ENCODE measurements at places on chromosomes 6 and 20.

DNA sequence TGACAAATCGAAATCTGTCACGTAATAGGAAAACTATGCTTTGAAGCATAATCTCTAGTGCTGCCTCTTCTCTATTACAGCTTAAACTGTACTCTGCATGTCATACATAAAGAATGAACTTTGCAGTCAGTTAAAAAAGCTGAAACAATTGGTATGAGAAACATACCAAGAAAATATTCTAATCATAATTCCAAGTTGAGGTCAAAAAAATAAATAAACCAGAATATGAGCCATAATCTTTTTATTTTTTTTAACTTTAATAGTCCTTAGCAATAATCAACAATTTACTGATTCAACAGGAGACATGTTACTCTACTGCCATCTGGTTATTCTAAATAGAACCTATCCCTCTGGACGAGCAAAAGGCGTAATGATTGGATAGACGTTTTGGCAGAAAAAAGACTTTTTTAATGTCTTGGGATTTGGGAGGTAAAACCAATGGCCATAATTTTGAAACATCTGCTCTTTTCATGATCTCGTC lies 224.4 kb upstream of the FLRT3 start:
- DNase-seq, result peak; percentile 0

GRCh38 chr6:53529324-53530036 lies 15.4 kb downstream of the GCLC start:
- DNase-seq, result no peak

DNA sequence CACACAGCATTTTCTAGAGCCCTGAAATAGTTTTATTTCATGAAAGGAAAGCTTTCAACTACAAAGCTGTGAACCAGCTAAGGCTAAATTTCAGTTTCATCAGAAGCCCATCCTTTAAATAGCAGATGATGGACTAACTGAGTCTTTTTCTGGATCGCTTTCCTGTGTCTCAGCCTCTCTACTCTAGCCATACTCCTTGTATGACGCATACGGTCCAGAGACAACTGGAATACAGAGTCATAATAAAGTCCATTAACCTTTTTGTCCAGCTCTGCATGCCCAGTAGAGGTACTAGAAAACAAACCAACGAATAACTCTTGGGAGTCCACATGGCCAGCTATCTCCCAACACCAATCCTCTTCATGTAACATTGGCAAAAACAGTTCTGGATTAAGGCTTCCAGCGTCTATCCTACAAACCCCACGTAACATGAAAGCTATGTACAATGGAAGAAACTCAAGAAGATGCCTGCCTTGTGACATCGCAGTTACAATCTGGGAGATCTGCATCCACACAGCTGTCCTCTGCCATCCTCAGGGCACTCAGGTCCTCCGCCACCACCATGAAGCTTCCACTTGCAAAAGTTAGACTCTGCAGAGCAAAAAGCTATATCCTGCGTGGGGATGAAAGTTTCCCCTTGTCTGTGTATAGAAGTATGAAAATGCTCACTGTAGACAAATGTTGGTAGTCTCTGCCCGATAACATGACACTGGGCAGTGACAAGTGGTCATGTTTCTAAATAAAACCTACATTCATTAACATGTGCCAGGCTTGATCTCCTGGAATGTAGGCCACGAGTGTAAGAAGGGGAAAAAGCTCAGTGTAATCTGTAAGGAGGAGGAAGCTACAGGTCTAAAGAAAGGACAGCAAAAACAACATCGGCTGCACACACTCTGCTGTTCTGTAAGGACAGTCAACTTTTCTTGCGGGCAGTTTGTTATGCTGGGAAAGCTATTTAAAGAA lies 360.4 kb downstream of the ESR1 start:
- DNase-seq, result peak; percentile 20

DNA sequence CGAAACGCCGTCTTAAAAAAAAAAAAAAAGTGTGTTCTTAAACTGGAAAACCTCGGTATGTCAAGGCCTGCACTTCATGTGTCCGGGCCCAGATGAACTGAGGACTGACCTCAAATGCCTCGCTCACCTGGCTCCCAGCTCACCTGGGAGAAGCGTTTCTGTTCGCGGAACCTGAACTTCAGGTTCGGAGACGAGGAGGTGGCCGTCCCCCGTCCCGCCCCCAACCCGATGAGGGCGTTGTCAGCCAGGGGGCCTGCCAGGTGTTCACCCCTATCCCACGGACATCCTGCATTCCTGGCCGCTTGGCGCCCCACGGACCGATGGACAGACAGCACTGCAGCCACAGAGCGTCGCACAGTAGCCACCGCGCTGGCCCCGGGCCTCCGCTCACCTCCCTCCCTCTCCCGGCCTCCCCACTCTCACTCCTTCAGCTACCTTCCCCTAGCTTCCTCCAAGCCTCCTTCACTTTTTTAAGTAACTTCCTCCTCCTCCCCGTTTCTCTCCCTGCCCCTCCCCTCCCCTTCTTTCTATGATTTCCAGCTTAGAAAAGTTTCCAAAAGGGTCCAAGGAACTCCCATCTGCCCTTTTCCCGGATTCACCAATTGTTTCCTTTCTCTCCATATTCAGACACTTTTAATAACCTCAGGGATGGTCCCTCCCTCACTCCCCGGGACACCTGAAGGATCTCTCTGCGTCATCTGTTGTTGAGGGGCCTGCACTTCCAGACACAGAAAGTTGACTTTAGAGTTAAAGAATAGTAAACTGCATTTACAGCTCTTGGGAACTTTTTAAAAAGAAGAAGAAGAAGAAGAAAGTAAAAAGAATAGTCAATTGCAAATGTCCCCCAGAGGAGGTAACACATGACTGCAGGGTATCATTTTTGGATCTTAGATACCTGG lies 22.7 kb upstream of the MCM3 start:
- no peak for DNase-seq

DNA sequence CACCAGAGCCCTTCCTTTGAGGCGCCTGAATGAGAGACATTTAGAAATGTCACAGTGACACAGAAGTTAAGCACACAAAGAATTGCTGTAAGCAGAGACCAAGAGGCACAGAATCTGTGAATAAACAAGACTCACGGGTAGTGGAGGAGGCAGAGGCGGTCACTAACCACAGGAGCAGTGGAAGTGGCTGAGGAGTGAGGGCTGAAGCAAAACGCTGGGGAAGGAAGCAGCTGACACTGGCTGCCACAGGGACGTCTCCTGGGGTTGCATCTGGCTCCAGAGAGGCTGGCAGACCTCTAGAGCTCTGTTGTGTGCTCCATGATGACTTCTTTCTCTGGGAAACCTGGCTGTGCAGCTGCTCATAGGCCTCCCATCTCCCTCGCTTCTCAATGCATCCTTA lies 65.0 kb upstream of the SLC2A12 start:
- DNase-seq, result no peak

GRCh38 chr6:124870611-124871459 lies 91.4 kb upstream of the RNF217 start:
- DNase-seq, result peak; percentile 61

- no peak for DNase-seq
These were observed 37.7 kb upstream of the NOL4L start for GRCh38 chr20:32622585-32623468.

DNA sequence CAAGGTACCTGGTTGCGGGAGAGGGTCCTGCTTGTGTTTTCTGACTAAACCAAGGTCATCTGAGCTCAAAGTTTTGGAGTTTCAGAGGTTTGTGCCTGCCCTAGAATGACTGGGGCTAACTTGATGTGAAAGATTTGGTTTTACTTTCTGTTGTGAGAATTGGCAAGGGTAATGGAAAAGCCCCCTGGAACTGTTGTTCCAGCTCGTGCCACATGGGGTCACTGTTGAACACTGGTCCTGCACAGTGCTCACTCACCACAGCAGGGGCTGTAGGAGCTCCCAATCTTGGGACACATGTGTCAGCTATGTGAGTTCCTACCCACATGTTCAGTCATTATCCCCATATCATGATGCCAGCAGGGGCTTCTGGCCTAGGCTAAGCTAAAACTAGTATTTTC lies 6.5 kb downstream of the TGM6 start:
- peak; percentile 45 for DNase-seq

- DNase-seq, result peak; percentile 81
These were observed 15.4 kb upstream of the KIAA1755 start for GRCh38 chr20:38275815-38276550.

- DNase-seq, result peak; percentile 42
These were observed 308.6 kb downstream of the CDC5L start for GRCh38 chr6:44696099-44696498.

GRCh38 chr6:154318721-154319120 lies 37.9 kb downstream of the IPCEF1 start:
- no peak for DNase-seq
